ENCODE measurements at places on chromosomes 7 and 10. TPM values are rescaled to one million over a fixed set of nuclear protein-coding genes. Genes with fewer than 3 reads are reported as not detected.

HMX2 gene
- polyA plus RNA-seq = not detected

CPVL gene
- polyA plus RNA-seq = not detected

HOXA2 gene
- not detected for polyA plus RNA-seq

MYL10 gene
- polyA plus RNA-seq = not detected

HYAL4 gene
- not detected for polyA plus RNA-seq

SEC61G gene
- 461 TPM for polyA plus RNA-seq

PRR15 gene
- polyA plus RNA-seq = not detected

COL1A2 gene
- polyA plus RNA-seq = 0.43 TPM

RABGEF1 gene
- 20.1 TPM for polyA plus RNA-seq

CYP2C9 gene
- 2.0 TPM for polyA plus RNA-seq

MXI1 gene
- polyA plus RNA-seq = 26.6 TPM

UCN3 gene
- not detected for polyA plus RNA-seq

BAIAP2L1 gene
- polyA plus RNA-seq = not detected

MICALL2 gene
- polyA plus RNA-seq = 2.8 TPM

PODXL gene
- 1.9 TPM for polyA plus RNA-seq

AGAP6 gene
- polyA plus RNA-seq = 2.5 TPM

CHAT gene
- polyA plus RNA-seq = not detected

BET1 gene
- polyA plus RNA-seq = 53.3 TPM

CYP2C19 gene
- polyA plus RNA-seq = 0.94 TPM

GJC3 gene
- polyA plus RNA-seq = not detected

NAT16 gene
- not detected for polyA plus RNA-seq

GNGT1 gene
- not detected for polyA plus RNA-seq

IFT22 gene
- 104 TPM for polyA plus RNA-seq

UNCX gene
- polyA plus RNA-seq = not detected

MMD2 gene
- 0.27 TPM for polyA plus RNA-seq

NME8 gene
- not detected for polyA plus RNA-seq

PCDH15 gene
- 2.6 TPM for polyA plus RNA-seq

DYDC2 gene
- 0.83 TPM for polyA plus RNA-seq

CYP3A4 gene
- polyA plus RNA-seq = not detected

GPNMB gene
- 8.7 TPM for polyA plus RNA-seq

SPDYE11 gene
- polyA plus RNA-seq = 1.4 TPM

LIPM gene
- polyA plus RNA-seq = not detected

ANKRD61 gene
- not detected for polyA plus RNA-seq

ELMO1 gene
- polyA plus RNA-seq = 131 TPM

MNX1 gene
- not detected for polyA plus RNA-seq

CRYGN gene
- polyA plus RNA-seq = not detected

C10orf62 gene
- polyA plus RNA-seq = not detected

CNOT4 gene
- polyA plus RNA-seq = 103 TPM

MUC12 gene
- not detected for polyA plus RNA-seq

FKBP6 gene
- not detected for polyA plus RNA-seq

EPHA1 gene
- polyA plus RNA-seq = not detected

COL28A1 gene
- polyA plus RNA-seq = not detected

CALML3 gene
- polyA plus RNA-seq = 0.17 TPM

TMEM139 gene
- 2.9 TPM for polyA plus RNA-seq

All from Purkinje cell (primary cell).